Activated CD4-positive, alpha-beta T cell treated with anti-CD3 and anti-CD28 coated beads for 24 hours (primary cell): ENCODE measurements at places on chromosomes 2 and 18.

DNA sequence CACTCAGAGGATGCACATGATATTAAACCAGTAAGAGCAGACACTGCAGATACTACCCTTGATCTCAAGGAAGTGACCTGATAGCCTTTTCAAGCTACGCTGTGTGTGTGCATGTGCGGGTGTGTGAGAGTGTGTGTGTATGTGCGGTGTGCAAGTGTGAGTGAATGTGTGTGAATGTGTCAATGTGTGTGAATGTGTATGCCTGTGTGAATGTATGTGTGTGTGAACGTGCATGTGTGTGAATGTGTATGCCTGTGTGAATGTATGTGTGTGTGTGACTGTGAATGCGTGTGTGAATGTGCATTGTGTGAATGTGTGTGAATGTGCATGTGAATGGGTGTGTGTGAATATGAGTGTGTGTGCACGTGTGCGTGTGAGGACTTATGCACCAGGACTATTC, 53.8 kb downstream of the KCNG2 start:
- DNase-seq, result no peak

DNA sequence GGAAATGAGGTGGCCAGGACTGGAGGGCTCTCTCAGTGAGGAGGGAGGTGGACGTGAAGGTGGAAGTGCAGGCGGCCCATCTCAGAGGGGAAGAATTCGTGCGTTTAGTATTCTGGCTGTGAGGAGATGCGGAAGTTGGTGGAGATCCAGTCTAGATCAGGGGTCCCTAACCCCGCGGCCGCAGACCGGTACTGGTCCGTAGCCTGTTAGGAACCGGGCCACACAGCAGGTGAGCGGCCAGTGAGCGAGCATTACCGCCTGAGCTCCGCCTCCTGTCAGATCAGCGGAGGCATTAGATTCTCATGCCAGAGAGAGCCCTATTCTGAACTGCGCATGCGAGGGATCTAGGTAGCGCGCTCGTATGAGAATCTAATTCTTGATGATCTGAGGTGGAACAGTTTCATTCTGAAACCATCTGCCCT, 1.6 kb upstream of the FHOD3 start:
- no peak for DNase-seq

DNA sequence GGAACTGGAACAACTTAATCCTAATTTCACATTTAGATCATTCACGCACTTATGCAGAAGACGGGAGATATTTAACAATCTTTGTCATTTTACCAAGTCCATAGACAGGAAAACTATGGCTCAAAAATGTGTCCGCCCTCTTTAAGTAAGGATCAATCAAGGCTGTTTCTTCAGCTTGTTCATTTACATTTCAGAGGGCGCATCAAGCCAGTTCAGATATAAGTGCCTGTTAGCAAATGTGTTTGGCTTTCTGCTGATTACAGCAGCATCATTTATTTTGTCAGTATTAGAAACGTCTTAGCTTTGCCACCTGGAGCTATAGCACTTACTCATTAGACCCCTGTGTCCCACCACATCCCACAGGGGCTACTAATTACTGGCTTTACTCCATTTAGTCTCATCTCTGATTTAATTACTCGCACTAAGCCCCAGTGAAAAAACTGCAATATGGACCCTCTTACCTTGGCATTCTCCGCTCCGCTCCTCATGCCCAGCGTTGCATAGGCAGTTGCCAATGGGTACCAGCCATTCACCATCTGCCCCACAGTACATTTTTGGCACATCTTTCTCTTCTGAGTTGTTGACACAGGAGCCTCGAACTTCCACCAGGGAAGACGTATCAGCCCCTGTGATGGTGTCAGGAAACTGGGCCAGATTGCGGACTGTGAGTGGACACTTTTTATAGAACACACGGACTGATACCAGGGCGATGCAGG, 8.7 kb downstream of the EPHA4 start:
- DNase-seq, result no peak

GRCh38 chr2:42841344-42841743, 49.0 kb upstream of the HAAO start:
- DNase-seq, result no peak

GRCh38 chr18:70330887-70331286, 42.0 kb downstream of the SOCS6 start:
- no peak for DNase-seq

DNA sequence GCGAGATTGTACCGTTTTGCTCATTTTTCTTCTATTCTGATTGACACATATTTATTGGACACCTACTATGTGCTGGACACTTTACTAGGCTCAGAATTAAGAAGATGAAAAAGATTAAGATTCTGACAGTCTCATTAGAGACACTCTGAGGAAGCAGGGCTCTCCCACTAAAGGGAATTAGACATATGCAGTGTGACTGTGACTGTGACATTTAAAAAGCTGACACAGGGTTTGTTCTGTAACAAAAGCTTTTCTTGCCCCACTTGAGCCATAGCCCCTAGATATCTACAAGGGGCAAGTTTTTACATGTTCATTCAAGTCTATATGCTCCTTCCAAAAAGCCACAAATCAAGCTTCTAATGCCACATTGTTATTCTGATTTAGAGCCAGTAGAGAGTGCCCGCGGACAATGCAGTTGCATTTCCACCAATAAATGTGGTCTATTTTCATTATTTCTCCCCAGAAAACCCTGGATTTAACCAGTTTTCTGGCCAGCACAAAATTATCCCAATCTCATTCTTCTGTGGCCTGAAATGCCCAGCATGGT, 9.8 kb downstream of the ARHGAP25 start:
- DNase-seq, result no peak

DNA sequence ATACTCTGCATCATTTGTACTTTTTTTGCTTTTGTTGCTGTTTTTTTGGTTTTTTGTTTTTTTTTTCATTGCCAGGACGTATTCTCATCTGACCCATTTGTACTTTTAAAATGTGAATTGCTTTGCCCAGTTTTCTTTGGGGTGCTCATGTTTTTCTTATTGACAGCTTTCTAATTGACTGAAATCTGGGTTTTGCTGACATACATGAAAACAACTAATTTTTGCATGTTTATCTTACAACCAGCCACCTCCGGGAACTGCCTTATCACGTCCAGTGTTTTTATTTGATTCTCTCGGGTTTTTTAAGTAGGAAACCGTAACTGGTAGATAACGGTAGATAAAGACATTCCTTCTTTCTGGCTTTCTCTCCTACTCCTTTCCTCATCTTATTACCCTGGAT, 38.6 kb downstream of the SNORC start:
- no peak for DNase-seq

GRCh38 chr2:142803158-142803557, 74.3 kb upstream of the KYNU start:
- no peak for DNase-seq

DNA sequence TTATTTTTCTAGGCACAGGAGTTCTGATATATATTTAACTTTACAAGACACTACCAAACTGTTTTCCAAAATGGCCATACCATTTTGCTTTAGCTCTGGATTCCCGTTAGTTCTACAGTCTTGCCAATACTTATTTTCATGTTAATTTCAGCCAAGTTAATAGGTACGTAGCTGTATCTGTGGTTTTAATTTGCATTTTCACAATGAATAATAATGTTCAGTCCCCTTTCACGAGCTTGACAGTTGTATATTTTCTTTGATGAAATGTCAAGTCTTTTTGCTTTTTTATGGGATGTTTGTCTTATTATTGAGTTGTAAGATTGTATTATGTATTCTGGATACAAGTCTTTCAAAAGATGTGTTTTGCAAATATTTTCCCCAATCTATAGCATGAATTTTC, 50.6 kb upstream of the GALNT5 start:
- no peak for DNase-seq

DNA sequence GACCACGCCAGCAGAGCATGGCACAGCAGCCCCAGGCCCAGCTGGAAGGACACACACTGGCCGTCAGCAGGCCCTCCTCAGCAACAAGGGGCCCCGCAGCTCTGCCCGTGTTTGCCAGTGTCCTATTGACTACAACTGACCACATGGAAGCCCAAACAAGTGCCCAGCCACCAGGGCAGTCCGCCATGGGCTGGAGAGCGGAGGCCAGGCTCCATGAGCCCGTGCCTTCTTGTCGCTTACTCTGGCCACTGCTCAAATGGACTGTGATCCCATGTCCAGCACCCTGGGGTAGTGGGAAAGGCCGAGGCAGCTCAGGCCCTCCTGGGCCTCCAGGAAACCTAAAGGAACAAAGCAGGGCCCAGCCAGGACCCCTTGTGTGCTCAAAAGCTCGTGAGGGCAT, 53.9 kb upstream of the TAF1B start:
- no peak for DNase-seq

DNA sequence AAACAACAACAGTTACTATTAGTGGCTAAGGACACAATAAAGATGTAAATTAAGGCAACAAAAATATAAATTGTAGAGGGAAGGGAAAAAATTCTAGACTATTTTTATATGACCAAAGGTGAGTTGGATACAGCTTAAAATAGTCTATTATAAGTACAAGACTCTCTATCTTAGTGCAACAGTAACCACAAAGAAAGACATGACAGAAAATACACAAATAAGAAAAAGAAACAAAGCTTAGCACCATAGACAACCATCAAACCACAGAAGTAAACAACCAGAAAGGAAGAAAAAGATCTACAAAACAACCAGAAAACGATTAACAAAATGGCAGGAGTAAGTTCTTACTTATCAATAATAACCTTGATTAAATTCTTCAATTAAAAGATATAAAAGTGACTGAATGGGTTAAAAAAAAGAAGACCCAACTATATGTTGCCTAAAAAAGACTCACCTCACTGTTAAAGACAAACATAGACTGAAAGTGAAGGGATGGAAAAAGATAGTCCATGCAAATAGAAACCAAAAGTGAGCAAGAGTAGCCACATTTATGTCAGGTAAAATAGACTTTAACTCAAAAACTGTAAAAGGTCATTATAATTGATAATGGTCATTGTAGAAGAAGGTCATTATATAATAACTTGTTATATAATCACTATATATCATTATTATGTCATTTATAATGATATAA, 62.5 kb downstream of the USP40 start:
- DNase-seq, result no peak

DNA sequence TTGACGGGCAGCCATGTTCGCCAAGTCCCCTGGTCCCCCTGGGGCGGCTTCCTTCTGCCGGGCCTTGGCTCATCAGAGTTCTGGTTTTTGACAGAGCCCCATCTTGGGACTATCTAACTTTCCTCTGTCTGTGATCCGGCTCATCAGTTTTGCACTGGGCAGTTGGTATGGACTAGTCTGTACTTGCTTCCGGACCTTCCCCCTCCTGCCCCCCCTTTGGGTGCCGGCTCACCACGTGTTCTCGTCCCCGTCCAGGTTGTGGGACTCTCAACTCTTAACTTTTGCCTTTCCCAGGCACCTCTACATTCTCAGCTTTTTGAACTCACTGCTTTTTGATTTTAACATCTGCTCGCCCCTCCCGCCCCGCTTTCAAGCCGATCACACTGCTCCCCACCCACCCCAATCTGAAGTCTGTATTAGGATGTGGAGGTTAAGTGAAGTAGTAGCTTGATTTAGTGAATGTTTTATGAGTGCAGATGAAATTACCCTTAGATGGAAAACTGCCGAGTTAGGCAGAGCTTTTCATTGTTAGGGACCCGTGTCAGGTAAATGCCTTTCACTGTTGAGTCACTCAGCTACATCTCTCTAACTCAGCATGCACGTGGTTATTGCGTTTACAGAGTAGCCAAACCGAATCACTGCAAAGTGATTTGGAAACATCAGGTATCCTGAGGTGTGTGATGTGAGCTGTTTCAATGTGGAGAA, 874 bp downstream of the WDR43 start:
- peak; percentile 40 for DNase-seq

DNA sequence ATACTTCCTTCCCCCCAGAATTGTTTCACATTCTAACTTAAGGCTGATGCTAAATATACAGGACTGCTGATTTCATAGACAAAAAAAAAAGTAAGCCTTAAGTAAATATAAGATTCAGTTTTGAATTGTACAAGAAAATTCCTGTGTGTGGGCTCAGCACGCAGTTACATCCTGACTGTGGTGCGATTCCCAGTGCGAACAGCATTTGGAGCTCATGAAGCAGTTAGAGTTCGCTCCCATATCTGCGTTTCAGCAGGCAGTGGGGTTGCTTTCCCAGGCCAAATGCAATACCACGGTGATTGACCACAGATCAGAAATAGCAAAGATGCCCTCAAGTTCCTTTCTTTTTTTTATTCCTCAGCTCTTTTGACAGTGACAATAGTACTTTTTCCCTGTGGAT, 75.6 kb downstream of the SATB2 start:
- no peak for DNase-seq

- DNase-seq, result no peak
These were observed 65.8 kb downstream of the ALPK2 start for GRCh38 chr18:58562999-58563667.

- no peak for DNase-seq
These were observed 106.5 kb upstream of the SCN1A start for GRCh38 chr2:166234112-166234846.

- no peak for DNase-seq
These were observed 3.8 kb upstream of the SEMA4C start for GRCh38 chr2:96873651-96874096.

- DNase-seq, result no peak
These were observed 58.8 kb upstream of the SIX2 start for GRCh38 chr2:45067859-45068570.

DNA sequence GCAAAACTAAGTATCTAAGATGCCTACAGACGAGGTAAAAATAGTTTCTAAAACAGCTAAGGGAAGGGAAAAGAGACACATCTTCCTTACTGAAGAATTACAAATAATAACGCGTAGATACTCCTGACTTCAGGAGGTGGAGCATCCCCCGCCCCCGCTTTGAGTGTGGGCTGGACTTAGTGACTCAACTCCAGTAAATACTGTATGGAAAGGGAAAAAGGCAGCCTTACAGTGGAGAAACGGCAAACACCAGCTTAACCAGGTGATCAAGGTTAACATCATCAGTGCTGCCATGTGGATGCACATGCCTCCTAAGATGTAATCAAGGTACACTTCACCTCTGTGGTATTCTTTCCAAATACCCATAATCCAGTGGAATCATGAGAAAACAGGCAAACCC, 47.9 kb downstream of the HADHB start:
- DNase-seq, result no peak

DNA sequence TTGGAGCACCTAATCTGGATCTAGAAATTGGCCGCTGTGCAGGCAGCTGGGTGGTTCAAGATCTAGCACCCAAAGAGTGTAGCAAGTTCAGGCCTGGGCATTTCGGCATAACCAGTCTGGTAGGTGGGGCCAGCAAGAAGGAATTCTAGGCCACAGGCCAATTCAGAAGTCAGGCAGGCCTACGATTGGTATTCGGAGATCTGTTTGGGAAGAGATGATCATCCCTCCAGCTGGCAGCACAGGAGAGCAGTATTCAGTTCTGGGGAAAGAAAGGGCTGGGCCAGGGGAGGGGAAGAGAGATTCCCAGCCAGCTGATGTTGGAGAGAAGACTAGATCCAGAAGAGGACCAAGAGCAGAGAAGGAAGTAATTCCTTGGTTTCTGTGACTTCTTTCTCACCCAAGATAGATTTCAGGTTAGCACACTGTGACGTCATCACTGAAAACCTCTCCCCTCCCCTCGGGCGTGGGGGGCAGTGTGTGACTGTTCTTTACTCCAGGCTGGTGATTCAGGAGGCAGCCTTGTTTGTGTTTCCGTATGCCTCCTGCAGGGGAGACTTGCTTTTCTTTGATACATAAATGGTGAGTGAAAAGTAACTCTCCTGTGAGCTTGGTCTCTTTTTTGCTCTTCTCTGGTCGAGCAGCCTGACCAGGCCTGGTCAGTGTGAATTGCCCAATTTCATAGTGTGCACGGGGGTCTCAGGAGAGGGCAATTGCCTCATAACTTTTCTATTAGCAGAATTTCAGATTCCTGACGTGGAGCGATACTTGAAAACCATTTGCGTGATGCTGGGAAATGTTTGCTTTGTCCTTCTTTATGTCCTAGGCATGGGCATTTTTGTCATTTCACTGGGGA, 61.1 kb downstream of the MEIS1 start:
- DNase-seq, result no peak

GRCh38 chr2:161766334-161766733, 142.1 kb downstream of the SLC4A10 start:
- DNase-seq, result no peak
